ENCODE measurements at places on chromosomes 12 and 14. TPM values are rescaled to one million over a fixed set of nuclear protein-coding genes. Genes with fewer than 3 reads are reported as not detected.

Gene FOXA1
- total RNA-seq: 36.6 TPM

Gene CLEC9A
- total RNA-seq: not detected

Gene TMEM119
- 0.23 TPM for total RNA-seq

Gene DIABLO
- total RNA-seq: 22.8 TPM

Gene ALKBH2
- 11.5 TPM for total RNA-seq

Gene PDE3A
- 0.75 TPM for total RNA-seq

Gene OR6C3
- total RNA-seq: not detected

Gene E2F7
- total RNA-seq: 0.18 TPM

Gene NXPH4
- total RNA-seq: 0.13 TPM

Gene INSM2
- total RNA-seq: not detected

Gene B4GALNT1
- 0.60 TPM for total RNA-seq

Gene SMCO2
- not detected for total RNA-seq

Gene FAR2
- 1.1 TPM for total RNA-seq

Gene NKX2-8
- not detected for total RNA-seq

Gene SSPN
- 0.58 TPM for total RNA-seq

Gene SLCO1B1
- total RNA-seq: 143 TPM

Gene PTHLH
- 0.10 TPM for total RNA-seq

Gene SPTB
- total RNA-seq: 0.35 TPM

Gene DEGS2
- total RNA-seq: 0.93 TPM

Gene CLEC12A
- 0.38 TPM for total RNA-seq

Gene STRN3
- 19.7 TPM for total RNA-seq

Gene TAS2R7
- total RNA-seq: not detected

Gene CSRP2
- total RNA-seq: 14.1 TPM

Gene OTOGL
- total RNA-seq: 0.03 TPM

Gene CCND2
- 3.5 TPM for total RNA-seq

Gene TAS2R20
- 0.45 TPM for total RNA-seq

Gene ALDH2
- 1,121 TPM for total RNA-seq

Gene EEF1AKMT3
- total RNA-seq: 6.0 TPM

Gene GSG1
- not detected for total RNA-seq

Gene SCN8A
- total RNA-seq: 5.3 TPM

Gene IFT81
- total RNA-seq: 2.3 TPM

Gene PFKM
- 5.4 TPM for total RNA-seq

Gene GLT8D2
- total RNA-seq: 0.43 TPM

Gene RASSF9
- 0.93 TPM for total RNA-seq

Gene KRT82
- total RNA-seq: not detected

Gene EXOC3L4
- 81.5 TPM for total RNA-seq

Gene WASHC3
- total RNA-seq: 14.4 TPM

Gene APOF
- 188 TPM for total RNA-seq

Gene PLEKHD1
- total RNA-seq: not detected

Gene ATG2B
- total RNA-seq: 15.6 TPM

Gene MGP
- total RNA-seq: 5.5 TPM

Measured in left lobe of liver (tissue), 2 donors.